ENCODE measurements at places on chromosomes 3 and 15.

DNA sequence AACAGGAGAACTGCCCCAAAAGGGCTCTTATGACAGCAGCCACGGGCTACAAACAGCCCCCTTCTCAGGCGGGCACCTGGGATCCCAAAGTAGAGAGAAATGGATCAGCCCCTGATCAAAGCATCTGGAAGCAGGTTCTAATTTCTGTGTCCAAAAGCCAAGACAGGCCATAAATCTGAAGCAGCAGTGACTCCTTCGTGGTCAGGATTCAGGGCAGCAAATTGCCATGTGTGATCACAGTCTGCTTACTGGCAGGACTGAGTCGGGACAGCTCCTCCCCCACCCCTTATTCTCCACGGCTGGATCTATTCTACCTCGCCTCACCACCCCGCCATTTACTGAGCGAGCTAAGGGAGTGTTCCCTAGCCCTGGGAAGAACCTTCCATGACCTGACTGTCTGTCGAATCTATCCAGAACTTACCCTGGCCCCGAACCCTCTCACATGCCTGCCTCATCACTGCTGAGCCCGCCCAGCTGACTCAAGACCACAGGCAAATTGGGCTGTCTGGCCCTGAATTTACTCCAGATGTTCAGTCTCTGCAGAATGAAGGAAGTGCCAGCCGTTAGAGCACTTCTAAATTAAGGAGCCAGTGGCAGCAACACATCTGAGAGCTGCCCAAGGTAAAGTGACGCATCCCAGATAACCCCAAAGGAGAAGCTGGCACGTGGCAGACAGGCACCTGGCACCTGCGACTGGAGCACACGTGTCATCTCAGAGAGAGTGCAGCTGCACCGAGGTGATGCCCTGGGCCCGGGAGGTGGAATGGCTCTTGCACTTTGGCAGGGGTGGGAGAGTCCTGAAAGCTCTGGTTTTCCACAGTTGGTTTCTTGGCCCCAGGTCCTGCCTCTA is 1.3 kb downstream of the LRRC15 start:
- DNase-seq, result no peak

DNA sequence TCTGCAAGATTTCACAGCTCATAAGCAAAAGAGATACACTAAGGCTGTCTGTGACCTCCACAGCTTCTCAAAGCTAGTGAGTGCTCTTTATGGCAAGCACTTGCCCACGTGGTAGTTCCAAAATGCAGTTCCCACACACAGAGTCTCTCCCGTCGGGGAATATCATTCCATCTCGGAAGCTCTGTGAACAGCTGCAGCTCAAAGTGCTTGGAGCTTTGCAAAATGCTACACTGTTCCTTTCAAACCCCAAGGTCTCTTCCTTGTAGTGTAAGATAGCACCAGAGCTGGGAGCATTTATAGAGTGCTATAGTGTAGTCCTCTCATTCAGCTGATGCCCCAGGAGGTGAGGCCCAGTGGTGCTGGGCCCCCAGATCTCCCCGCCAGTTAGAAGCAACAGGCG is 36.1 kb downstream of the ST6GAL1 start:
- no peak for DNase-seq

DNA sequence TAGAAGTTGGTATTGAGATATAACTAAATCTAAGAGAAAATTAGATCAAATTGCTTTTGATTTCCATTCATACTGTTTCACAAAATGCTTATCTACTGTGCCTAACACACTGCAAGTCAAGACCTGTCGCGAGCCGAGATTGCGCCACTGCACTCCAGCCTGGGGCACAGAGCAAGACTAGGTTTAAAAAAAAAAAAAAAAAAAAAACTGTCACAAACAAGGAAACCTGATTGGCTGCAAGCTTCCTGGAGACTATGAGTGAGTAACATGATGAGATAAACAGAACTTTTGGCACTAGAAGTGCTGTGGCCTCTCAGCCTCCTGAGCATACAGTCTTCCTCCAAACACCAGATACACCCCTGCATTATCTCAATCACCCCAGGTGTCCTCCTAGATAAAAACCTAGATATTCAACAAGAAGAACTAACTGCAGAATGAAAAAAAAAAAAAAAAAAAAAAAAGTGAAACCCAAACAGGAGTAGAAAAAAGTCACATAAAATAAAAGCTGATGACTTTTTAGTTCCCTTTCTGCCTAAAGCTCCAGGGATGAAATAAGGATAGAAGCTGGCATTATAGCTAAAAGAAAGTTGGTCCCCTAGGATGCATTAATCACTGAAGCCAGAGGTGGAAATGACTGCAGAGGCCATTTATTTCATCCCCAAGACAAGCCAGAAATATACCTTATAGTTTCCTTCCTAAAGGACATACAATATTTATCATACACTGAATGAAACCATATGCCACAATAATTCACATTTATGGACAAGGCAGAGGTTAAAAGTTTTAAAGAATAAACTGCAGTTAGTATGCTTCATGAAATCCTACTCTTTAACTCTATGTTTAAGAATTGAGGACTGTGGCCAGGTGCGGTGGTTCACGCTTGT is 82.4 kb downstream of the P3H2 start:
- DNase-seq, result no peak

GRCh38 chr3:111326144-111326995 is 215.6 kb upstream of the CD96 start:
- no peak for DNase-seq

DNA sequence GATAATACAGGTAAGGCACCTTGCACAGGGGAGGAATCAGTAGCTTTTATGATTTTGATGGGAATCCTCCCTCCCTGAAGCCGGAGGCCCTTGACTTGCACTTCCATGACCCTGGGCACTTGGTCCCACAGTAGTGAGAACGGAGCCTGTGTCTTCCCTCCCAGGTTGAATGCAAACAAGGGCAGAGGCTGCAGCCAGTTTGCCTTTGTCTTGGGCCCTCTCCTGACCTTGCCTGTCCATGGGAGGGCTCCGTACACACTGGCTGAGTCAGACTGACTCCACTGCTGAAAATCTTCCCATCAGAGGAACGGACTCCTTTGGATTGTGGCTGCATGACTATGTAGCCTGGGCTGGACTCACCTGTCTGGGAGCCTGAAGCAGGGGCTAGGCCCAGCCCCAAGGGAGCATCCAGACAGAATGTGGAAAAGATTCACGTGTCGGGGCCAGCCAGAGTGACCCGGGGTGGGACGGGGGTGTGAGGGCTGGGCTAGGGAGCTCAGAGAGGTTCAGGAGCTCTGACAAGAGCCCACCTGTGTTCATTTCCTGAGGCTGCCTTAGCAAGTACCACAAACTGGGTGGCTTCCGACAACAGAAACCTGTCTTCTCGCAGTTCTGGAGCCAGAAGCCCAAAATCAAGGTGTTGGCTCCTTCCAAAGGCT is 9.5 kb downstream of the TBC1D21 start:
- no peak for DNase-seq

- no peak for DNase-seq
Measured at GRCh38 chr15:58285212-58285920, 146.4 kb upstream of the LIPC start.

DNA sequence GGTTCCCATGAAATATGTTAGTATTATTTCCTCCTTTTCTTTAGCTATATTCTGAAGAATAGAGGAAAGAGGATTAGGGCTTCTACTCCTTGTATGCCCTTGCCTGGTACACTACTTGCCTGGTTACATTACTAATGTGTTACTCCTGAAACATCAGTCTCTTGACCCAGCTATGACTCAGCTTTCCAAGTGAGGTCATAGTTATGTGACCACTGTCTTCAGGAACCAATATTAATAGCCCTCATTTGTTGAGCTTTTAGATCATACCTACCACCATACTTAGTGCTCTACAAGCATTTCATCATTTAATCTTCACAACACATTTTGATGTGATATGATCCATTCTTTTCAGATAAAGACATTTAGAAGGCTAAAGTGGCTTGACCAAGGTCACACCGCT is 60.3 kb downstream of the CMSS1 start:
- no peak for DNase-seq

- no peak for DNase-seq
Measured at GRCh38 chr3:129260606-129261005, 11.2 kb downstream of the COPG1 start.

DNA sequence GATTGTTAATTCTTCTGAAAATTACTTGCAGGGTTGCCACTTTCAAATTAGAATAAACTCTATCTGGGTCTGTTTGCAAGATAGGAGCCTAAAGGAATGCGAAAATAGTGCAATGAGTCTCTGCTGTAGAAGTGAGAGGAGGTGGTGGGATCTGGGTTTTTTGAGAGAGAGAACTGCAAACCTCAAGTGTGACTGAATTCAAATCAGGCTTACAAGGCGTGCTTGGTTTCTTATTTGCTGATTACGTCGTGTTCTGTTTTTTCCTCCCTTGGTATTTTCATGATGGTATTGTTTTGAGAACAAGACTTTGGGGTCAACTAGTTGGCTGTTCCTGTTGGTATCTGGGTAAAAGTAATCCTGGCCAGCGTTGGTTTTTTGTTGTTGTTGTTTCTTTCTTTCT is 490.9 kb upstream of the CFAP20DC start:
- no peak for DNase-seq

- DNase-seq, result no peak
Measured at GRCh38 chr3:67644827-67645226, 9.6 kb downstream of the SUCLG2 start.

GRCh38 chr3:167711439-167711838 is 23.3 kb downstream of the PDCD10 start:
- no peak for DNase-seq

- no peak for DNase-seq
Measured at GRCh38 chr3:178480274-178480673, 56.0 kb upstream of the KCNMB2 start.

DNA sequence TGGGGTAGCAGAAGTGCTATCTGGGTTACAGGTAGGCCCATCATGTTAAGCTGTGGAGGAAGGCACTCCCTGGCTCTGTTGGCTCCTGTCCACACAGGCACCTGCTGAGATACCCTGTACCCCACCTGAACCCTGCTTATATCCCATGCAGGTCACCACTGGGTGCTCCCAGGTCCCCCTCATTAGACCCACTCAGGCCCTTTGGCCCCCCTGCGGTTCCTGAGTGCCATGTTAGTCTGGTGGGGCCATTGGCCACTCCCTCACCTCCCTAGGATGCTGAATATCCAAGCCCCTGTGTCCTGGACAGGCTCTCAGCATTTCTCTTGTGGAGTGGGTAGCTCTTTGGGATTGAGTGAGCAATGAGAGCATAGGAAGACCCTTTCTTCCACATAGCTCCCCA is 128.2 kb downstream of the EPHB1 start:
- no peak for DNase-seq

DNA sequence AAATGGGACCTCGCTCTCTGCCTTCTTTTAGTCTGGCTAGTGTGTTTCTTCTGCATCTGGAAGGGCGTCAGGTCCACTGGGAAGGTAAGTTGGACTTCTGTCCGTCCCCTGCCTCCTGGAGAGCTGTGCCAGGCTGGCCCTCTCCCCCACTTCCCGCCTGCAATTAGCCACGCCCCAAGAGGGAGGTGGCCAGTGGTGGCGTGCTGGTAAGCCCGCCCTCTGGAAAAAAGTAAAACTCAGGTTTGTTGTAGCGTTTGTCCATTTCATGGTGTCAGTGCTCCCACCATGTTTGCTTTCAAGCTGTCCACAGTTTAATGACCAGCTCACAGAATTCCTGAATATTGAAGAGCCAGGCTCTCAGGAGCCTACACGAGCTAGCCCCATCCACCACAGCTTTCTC is 55.6 kb downstream of the SLC6A6 start:
- DNase-seq, result no peak

GRCh38 chr3:15290736-15291135 is 41.6 kb downstream of the SH3BP5 start:
- DNase-seq, result no peak

- DNase-seq, result no peak
Measured at GRCh38 chr3:158842976-158843375, 41.1 kb downstream of the MFSD1 start.

GRCh38 chr3:141992512-141992911 is 116.1 kb downstream of the ATP1B3 start:
- DNase-seq, result no peak

DNA sequence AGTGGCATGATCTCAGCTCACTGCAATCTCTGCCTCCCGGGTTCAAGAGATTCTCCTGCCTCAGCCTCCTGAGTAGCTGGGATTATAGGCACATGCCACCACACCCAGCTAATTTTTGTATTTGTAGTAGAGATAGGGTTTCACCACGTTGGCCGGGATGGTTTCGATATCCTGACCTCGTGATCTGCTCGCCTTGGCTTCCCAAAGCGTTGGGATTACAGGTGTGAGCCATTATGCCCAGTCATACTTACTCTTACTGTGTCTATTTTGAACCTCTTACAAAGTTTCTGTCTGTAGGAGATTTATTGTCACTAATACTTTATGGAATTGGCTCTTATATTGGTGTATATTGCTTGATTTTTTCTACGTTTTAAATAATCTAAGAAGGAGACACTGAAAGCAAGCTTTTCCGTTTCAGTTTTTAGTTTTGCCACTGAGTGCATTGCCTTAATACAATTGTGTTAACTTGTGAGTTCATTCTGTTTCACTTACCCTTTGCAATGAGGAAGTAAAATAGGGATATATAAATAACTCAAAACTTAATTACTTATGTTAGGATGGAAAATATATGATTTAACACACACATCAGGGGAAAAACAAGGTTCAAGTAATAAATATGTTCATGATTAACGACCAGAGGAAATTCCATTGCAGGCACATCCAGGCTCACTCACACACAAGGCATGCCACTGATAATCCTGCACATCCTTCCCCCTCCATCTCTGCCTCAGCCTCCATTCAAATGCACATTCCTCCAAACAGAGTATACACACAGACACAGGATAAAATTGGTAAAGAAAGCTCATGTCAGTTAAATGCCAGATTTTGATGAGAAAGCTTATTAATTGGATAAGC is 279.3 kb upstream of the RASGRP1 start:
- no peak for DNase-seq

DNA sequence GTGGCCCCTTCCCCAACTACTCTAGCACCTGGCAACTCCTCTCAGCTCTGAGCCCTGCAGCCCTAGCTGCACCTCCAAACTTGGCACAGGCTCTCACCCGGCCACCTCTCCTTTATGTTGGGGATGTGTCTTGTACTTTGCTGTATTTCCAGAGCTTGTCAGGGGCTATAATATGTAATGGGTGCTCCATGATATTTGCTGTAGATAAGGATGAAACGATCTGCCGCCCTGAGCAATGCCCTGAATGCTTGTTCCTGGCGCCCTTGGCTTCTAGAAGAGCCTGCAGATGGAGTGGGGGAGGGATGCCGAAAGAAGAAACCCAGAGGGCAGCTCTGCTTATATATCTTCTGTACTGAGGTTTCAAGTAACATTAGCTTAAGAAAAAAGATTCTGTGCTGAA is 35.9 kb upstream of the ZBTB38 start:
- no peak for DNase-seq

GRCh38 chr15:50803479-50804180 is 38.1 kb upstream of the SPPL2A start:
- DNase-seq, result no peak
